Omental fat pad (tissue), 4 donors: ENCODE measurements at places on chromosomes 7 and 10. TPM values are rescaled to one million over a fixed set of nuclear protein-coding genes. Genes with fewer than 3 reads are reported as not detected.

GRM3 gene
- total RNA-seq: not detected

DNA sequence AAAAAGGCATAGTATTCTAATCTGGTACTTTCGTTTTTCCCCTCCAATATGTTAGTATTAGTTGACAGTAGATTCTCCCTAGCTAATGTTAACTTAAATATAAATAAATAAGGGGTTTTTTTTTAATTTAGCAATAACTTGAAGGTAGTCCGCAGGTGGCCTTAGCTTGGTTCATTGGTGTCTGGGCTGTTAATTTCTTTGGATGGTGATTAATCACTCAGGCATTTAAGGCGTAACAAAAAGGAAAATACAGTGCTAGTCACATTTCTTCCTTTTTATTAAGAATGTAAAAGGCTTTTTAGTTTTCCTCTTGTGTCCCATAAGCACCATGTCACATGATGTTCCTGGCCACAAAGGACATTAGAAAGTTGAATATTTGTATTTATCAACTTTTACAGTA lies 161.0 kb upstream of the POT1 start:
- no peak for DNase-seq

RPP30 gene
- total RNA-seq: 29.9 TPM

DNA sequence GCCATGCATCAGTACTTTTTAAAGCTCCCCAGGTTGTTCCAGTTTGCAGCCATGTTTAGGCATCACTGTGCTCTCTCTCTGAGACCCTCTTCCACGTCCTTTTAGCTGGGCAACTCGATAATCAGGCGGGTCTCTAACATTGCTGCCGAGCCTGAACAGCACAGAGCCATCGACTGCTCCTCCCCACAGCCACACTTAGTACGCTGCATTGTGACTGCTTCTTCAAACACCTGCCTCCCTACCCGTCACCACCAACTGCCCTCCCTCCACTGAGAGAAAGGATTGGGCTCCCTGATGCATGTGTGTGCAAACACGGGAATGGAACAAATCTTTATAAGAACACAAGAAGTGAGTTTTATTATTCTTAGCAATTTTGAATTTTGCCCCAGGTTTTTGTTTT lies 11.4 kb upstream of the TACR2 start:
- DNase-seq: no peak

MARCHF5 gene
- total RNA-seq: 30.0 TPM

GRCh38 chr10:79588800-79589199 lies 21.9 kb upstream of the SFTPA1 start:
- DNase-seq: no peak
